ENCODE measurements at places on chromosomes 1 and 21.

DNA sequence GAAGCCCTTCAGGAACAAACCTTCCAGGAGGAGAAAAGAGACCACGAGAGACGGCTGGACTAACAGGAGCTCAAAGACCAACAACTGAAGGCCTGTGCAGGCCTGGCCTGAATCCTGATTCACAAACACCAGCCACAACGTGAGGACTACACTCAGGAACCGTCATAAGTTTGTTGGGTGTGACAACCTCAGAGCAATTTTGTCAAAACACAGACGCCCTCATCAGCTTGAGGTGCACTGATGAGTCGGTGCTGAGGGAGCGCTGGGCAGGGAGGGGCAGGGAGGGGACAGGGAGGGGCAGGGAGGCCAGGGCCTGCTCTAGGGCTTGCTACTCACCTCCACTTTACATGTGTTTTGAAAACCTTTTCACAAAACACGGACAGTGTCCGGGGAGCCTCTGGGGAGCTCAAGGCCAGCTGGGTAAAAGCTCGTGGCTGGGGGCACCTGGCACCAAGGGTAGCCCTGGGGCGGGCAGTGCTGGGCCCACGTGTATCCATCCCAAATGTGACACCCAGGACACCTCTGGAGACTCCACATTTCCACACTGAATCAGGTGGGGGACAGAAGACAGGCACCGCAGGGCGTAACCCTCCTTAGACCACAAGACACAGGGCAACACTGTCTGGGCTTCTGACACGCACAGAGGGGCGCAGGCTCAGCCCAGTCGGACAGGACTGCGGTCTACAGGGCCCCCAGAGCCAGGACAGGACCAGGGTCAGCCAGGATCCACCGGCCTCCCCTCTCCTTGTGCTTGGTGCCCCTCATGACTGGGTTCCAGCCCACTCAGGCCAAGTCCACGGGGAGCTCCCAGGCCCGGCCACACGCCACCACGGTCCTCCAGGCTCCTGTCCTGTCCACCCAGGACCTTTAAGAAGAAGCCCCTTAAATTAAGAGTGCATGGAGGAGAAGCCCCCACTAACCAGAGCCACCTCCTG is 16.5 kb downstream of the LSS start:
- DNase-seq = no peak

DNA sequence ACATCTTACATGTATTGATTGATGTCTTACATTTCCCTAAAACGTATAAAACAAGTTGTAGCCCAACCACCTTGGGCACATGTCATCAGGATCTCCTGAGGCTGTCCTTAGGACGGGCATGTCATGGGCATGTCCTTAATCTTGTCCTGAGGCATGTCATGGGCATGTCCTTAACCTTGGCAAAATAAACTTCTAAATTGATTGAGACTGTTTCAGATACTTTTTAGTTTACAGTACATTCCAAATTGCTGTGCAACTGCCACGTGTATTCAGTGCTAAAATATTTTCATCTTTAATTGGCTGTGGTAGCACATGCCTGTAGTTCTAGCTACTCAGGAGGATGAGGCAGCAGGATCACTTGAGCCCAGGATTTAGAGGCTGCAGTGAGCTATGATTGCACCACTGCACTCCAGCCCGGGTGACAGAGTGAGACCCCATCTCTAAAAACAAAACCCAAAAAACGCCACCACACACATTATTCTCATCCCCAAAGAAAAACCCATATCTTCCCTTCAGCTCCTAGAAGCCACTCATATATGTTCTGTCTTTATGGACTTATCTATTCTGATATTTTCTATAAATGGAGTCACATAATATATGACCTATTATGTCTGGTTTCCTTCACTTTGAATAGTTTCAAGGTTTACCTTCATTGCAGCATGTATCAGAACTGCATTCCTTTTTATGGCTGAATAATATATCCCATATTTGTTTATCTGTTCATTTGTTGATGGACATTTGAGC is 96.0 kb upstream of the BTG3 start:
- no peak for DNase-seq

GRCh38 chr1:247386217-247386616 is 29.8 kb upstream of the NLRP3 start:
- no peak for DNase-seq

- DNase-seq = no peak
These were observed 135.7 kb downstream of the ACTL8 start for GRCh38 chr1:17890815-17891191.

- DNase-seq = no peak
These were observed 17.7 kb upstream of the PTPRC start for GRCh38 chr1:198620951-198621824.

DNA sequence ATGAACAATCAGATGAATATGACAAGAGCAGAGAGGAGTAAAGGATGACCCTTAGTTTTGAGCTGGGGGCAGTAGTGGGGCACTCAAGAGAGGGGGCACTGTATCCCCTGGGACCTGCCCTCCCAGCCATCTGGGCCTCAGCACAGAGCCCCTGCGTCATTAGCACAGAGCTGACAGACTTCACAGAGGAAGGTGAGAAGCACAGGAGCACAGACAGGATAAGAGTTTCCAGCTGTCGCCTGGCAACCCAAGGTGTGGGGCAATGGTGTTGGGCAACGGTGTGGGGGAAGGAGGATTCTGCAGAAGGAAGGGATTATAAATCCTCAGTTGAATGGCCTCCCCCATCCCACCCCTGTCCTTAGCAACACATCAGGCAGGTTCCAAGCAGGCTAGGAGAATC is 30.2 kb downstream of the RAB3B start:
- no peak for DNase-seq

GRCh38 chr1:41404308-41404761 is 43.1 kb downstream of the FOXO6 start:
- DNase-seq = no peak

- DNase-seq = no peak
These were observed 104.7 kb downstream of the CAMTA1 start for GRCh38 chr1:6889875-6890480.

DNA sequence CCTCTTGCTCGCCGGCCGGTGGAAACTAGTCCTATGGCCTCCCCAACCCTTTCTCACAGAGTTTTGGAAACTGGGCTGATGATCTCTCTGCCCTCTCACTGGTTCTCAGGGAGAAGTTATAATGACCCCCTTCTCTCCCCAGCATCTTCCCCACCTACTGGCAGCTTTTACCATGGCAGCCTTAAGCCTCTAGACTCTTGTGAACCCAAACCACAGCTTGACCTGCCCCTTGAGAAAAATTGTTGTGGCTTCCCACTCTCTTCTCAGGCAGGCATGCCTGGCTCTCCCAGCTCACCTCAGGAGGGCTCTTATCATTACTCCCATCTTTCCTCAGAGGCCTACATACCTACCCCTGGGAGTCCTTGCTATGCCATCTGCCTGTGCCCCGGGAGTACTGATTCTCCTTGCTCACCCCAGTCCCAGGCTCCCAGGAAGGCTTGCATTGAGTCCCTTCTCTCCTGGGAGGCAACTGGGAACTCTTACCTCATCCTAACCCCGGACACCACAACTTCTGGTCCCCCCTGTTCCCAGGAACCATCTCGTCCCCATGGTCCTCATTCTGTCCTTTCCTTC is 1.6 kb downstream of the NSUN4 start:
- no peak for DNase-seq

DNA sequence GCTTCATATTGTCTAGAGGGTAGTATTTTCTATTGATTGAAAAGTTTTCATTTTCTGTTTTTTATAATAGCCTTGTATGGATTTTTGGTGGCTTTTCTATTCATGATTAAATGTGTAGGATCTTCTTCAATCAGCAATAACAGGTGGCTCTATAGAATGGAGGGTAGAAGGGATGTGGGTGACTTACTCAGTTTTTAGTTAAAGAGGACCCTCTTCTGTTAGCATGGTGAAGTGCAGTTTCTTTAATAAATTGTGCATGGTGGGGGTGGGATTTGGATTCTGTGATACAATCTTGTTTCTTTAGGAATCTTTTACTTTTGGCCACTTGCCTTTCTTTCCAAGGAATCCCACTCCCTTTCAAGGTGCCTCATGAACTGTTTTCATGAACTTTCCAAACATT is 64.7 kb downstream of the SLC35A3 start:
- no peak for DNase-seq

GRCh38 chr1:243335292-243335691 is 79.5 kb downstream of the SDCCAG8 start:
- DNase-seq = no peak

DNA sequence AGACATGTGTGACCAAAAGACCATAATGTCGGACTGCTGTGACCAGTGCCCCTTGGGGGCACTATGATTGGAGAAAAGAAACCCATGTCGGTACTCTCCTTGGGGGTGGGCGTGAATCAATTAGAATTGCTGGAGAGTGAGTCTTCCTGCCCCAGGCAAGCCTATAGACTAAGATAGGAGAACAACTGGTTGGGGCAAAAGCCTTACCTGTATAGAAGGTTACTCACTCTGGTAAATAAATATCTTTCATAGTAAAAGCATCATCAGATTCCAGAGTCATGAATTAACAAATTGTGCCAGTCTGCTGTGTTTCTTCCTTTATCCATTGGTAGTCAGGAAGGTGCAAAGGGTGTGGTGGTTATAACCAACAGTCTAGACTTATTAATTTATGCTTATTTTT is 2.9 kb upstream of the PTGFRN start:
- DNase-seq = no peak

- DNase-seq = no peak
These were observed 26.9 kb upstream of the TCEA3 start for GRCh38 chr1:23451441-23451840.

- DNase-seq = no peak
These were observed 204.2 kb downstream of the ST6GALNAC3 start for GRCh38 chr1:76278711-76279100.

- no peak for DNase-seq
These were observed 16.0 kb upstream of the LRRC7 start for GRCh38 chr1:69551476-69552324.

- DNase-seq = peak; percentile 70
These were observed 1.6 kb upstream of the METTL25B start for GRCh38 chr1:156726549-156727226.

DNA sequence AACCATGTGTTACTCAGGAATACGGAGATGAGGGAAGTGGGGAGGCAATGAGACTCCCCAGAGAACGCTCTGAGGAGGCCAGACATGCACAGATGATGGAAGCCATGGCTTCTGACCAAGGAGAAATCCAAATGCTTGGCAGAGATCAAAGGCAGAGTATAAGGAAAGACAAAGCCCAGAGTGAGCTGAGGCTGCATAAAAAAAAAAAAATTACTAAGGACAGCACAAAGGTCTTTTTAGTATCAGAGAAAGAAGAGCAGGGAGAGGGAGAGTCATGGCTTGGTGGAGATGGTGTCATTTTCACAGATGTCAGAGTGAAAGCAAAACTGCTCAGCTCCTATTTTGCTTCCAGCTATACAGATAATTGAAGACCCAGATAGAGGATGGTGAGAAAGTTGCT is 8.1 kb upstream of the NCF2 start:
- no peak for DNase-seq

DNA sequence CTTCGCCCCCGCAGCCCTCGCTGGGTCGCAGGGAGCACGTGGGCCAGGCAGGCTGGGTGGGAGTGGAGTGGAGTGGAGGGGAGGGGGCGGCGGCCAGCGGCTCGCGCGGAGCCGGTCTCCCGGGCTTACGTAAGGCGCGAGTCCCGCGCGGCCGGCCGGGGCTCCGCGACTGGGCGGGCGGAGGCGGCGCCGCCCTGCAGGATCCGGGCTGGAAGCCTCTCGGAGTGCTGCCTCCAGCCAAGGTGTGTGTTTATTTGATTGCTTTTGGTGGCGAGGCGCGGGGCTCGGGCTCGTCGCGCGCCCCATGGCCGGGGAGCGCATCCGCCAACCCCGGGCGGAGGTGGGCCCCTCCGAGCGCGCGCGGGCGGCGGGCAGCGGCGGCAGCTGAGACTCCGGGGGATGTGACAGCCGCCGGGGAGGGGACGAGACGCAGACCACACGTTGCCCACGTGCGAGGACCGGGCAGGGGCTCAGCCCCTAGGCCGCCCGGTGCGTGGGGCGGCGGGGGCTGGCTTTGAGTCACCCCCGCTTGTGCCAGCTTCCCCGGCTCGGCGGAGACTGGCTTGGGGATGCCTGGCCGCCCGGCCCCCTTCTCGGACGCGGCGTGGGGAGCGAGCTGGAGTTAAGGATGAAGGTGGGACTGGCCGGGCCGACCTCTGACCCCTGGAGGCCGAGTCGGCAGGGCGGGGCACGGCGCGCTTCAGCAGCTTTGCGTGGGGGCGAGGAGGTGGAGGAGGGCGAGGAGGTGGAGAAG is 402 bp upstream of the AK4 start:
- DNase-seq = peak; percentile 66

GRCh38 chr1:89269277-89269676 is 3.4 kb downstream of the GBP5 start:
- DNase-seq = no peak

DNA sequence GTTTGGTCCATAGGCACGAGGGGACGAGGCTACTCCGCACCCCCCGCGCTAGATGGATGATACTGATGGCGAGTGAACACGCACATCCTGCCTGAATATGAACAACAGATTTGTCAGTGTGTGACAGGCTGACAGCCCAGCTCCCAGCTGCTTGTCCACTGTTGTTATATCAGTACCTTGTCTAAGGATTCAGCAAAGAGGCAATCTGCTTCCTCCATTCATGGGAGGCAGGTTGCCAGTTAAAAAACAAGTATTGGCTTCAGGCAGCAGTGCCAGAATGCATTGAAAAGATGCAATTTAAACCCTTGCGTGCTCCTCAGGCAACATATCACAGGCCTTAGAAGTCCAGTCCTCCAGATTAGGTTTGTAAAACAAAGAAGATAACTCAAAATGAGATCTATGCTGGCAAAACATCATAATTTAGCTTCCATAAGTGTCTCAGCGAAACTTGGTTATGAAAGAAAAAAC is 223.3 kb downstream of the GPATCH2 start:
- DNase-seq = no peak

DNA sequence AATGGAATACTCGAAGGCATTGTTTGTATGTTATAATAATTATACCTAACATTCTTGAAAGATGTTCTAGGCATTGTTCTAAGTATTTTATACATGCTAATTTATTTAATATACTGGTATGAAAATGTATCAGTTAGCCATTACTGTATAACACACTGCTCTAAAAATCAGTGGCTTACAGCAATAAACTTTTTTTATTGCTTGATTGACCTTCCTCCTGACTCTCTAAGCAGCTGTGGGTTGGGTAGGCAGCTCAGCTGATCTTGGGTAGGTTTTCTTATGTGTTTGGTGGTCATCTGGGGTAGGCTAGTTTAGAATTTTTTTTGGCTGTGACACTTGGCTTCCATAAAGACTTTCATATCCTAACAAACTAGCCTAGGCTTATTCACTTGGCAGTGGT is 100.2 kb upstream of the SYT6 start:
- no peak for DNase-seq

GRCh38 chr1:164950541-164950986 is 391.6 kb downstream of the PBX1 start:
- no peak for DNase-seq

DNA sequence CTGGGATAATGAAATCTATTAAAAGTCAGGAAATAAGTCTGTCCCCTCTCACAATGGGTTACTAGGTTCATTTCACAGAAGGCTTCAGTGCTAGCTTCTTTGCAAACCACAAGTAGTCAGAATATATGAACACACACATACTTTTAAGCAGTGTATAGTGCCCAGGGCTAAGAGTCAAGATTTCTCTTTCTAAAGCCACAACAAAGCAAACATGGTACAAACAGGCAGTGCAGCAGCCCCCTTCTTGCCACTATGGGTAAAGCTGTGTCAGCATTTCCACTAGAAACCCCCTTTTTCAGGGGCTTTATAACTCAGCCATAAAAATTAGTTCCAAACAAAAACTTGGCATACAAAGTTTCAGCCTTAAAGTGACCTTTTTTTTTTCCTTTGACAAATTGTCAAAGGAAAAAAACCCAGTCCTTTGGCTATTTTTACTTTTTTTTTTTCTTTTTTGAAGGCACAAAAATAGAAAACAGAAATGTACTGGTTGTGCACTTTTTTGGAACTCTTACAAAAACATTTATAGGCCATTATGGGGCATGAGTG is 315.4 kb downstream of the LMO4 start:
- no peak for DNase-seq

All from ecto neural progenitor cell (in vitro differentiated cells).